ENCODE measurements at places on chromosomes 1 and 21.

- DNase-seq = no peak
These were observed at the start of gene SLC2A5 for GRCh38 chr1:9069326-9070100. SLC2A5 (minus strand) TSS chr1:9069635; CDS start chr1:9069536, 99 bp downstream.

DNA sequence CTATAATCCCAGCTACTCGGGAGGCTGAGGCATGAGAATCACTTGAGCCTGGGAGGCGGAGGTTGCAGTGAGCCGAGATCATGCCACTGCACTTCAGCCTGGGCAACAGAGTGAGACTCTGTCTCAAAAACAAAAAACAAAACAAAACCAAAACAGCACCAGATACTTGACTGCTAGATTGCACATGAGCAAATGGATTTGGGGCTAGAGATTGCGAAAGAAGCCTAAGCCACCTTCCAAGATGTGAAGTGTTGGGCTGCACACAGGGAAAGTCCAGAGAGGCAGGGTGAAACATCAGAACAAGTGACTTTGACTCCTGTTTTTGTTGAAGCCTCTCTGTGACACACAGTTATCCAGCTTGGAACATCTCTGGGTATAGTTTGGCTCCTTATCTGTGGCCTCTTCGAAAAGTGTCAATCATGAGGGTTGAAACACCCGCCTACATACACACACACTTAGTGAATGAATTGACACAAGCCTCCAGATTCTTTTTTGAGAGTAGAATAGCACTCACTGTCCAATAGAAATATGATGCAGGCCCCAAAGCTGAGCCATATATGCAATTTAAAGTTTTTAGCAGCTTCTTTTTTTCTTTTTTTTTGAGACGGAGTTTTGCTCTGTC is 34.2 kb upstream of the GPR137B start:
- no peak for DNase-seq

- DNase-seq = no peak
These were observed 111.7 kb downstream of the RHOU start for GRCh38 chr1:228846952-228847351.

DNA sequence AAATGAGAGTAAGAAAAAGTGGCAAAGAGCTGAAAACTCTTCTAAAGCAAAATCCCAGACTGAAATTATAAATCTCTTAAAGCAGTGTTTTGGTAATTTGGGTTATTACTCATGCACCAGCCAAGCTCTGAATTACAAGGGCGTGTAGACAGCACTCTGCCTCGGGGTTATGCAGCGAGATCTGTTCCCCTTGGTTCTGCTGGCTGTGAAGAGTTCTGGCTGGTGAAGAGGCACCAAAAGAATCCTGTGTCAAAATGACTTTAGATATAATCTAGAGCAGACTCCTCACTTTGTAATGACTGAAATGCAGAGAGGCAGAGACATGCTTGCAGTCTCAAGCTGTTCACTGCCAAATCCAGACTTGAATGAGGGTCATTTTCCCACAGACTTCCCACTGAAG is 461.8 kb upstream of the CXADR start:
- no peak for DNase-seq

GRCh38 chr1:84689514-84690396 is 506 bp downstream of the SSX2IP start:
- DNase-seq = peak; percentile 14

DNA sequence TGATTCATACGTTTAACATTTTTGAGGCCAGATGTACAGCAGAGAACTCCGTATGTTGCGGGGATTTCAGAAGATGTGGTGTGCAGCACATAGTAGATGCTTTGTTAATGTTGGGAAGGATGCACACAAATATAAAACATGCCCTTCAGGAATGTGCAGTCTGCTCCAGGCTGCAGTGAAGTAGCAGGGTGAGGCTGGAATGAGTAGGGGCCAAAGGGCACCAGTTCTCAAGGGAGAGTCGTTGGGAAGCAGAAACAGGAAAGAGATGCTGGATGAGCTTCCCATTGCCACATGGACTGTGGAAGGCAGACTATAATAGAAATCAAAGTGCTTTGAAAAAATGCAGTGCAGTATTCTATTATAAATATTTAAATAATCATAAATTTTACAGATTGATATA is 126.9 kb downstream of the NOS1AP start:
- DNase-seq = no peak

GRCh38 chr1:209421978-209422680 is 161.4 kb upstream of the CAMK1G start:
- DNase-seq = no peak

- DNase-seq = no peak
These were observed 171.0 kb downstream of the EIF4G3 start for GRCh38 chr1:21005466-21006239.

DNA sequence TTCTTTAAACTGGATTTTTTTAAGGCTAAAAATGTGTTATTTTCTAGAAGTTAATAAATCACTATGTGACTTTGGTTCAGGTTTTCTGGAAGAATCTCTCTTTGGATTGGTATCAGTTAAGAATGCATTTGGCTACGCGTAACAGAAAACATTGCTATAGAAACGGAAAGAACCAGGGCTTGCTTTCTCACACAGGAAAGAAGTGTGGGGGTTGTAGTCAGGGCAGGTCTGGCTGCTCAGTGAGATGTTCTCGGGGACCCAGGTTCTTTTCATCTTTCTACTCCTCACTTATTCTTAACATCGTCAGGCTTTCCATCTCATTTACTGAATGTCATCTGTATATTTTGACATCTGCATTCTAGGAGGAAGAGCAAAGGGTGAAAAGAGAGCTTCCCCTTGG is 191.4 kb downstream of the ZBTB18 start:
- no peak for DNase-seq

DNA sequence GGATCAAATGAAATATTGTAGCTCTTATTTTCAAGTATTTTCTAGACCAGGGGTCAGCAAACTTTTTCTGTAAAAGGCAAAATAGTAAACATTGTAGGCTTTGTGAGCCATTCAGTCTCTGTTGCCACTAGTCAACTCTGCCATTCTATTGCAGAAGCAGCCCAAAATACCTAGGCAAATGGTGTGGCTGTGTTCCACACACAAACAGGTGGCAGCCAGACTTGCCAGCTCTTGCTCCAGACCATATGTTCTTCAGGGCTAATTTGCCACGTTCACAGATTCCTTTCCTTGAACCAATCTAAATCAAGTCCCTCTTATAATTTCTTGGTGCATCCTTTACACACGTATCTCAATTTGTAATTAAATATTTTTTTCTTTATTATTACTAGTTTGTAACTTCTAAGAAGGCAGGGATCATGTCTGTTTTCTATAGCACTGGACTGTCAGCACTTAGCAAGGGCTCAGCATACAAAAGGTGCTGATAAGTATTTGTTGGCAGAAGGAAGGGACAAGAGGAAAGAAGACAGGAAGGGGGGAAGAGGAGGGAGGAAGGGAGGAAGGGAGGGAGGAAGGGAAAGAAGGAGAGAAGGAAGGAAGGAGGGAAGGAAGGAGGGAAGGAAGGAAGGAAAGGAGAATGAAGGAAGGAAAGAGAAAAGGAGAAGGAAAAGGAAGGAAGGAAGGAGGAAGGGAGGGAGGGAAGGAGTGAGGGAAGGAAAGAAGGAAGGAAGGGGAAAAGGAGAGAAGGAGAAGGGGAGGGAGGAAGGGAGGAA is 106.5 kb upstream of the EDEM3 start:
- no peak for DNase-seq

DNA sequence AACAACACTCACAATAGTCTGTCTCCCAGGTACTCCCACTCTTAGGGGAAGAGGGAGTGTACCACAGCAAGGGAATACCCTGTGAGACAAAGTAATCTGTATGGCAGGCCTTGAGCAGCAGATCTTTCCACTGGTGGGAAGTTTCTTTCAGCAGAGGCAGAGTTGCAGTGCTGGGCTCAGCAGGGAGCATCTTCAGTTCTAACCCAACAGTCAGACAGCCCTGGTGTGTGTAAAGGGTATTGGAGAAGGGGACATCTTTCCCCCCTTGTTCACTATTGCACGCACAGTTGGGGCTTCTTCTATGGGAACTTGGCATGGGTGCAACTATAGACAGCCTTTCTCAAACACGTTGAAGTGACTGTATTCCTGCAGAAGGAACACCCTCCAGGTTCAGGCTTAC is 159.4 kb upstream of the DPT start:
- no peak for DNase-seq

DNA sequence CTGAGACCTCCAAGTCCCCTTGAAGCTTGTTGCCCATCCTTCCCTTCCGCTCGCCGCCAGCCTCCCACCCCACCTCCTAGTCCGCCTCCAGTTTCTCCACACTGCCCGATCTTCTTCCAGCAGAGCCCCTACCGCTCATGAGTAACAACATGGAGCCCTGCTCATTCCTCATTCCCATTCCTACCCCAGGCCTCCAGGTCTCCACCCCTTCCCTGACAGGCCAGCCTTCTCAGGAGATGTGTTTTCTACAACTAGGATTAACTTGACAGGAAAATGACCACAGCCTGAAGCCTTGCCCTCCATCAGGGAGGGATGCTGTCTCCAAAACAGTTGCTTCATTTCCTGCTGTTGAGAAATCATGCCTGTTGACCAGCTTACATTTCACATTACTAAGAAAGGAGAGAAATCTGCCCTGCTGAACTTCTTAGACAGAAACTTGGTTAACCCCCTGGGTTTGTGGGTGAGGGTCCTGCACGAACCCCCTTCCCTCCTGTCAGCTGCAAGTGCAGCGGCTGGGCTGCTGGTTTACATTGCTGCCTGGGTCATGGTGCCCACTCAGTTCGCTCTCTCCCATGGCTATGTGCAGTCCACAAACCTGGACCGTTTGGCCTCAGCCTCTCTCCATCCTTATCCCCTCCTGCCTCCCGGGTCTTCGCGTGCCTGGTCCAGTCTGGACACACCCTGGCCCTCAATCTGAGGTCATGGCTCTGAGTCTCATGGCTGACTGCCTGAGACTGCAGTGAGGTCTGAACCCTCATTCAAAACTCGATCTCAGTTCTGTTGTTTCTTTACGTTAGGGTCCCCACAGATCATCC is 16.1 kb upstream of the CHI3L1 start:
- no peak for DNase-seq

DNA sequence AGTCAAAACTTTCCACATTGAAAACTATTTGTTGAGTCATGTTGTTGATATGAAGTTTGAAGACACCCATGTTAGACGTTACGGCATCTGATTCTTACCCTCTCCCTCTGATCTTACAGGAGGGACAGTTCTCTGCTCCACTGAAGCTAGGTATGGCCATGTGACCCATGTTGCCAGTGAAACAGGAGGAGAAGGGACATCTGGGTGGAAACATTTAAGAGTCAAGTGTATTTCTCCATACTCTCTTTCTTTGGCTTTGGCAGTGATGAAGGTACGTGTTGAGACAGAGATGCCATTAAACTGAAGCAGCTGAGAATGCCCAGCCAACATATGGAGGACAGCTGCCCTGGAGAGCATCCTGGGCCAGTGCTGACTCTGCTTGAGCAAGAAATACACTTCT is 198.4 kb upstream of the PTGFR start:
- no peak for DNase-seq

DNA sequence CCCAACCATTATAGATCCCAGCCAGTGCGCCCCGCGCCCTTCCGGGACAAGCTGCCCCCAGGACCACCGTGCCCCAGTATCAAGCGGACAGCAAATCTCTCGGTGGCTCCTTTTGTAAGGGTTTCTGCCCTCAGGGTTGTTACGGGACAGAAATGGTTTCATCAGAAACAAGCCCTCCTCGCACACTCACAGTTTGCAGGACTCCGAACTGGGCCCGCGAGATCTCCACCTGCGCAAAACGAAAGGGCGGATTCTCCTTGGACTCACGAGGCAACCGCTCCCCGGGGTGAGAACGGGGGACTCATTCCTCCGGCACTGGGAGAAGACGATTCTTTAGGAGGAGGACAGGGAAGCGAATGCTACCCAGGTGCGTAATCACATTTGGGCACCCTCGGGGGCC is 51.1 kb upstream of the H6PD start:
- no peak for DNase-seq

- no peak for DNase-seq
These were observed 6.7 kb downstream of the GORAB start for GRCh38 chr1:170538687-170539086.

DNA sequence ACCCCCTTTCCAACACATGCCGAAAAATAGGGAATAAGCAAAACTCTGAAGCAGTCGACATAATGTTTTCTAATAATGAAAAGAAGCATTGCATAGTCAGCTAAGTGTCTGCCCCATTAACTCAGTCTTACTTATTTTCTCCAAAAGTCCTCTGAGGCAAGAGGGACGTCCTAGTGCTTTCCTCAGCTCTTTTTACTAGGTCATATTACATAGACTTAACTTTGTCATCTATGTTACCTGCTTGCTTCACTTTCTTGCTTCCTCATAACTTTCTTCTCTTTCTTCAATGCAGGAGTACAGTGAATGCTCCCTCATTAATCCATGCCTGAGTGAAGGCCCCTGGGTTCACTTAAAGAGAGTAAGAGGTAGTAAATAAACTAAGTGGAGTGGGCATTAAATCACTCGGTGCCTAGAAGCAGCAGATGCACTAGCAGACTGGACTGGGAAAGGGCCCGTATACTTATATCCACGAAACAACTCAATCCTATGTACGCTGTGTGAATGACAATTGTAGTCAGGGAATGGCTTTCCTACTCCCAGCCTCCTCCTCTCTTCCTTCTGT is 210.5 kb upstream of the SPAG17 start:
- no peak for DNase-seq

DNA sequence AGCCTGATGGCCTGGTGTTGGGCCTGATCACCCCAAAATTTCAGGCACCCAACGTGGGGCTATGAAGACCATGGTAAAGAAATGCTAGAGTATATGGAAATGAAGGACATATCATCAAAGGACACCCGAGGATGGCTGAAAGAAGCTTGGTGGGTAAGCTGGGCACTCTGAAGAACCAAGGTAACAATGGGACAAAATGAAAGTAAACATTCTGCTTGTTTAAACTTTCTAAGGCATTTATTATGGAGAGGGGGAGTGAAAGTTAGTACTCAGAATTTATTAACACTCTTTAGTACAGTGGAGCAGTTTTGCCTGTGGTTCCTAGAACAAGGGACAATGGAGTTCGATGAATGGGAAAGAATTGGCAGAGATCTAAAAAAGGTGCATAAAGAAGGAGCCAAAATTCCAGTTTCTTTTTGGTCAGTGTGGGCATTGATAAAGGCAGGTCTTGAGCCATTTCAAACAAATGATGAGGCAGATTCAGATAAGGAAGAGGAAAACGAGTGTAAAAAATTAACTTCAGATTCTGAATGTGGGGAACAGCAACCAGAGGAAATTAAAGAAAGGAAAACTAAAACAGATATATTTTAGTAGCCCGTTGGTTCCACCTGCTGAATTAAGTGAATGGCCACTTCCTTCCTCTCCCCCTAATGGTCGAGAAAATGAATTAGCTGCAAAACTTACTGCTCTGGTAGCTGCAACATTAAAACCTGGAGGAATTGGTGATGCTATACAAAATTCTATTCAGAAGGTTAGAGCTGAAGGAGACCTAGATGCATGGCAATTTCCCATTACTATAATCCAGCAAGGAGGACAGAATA is 8.4 kb upstream of the PM20D1 start:
- DNase-seq = no peak

GRCh38 chr1:202038688-202039346 is 28.4 kb downstream of the ELF3 start:
- DNase-seq = no peak

- DNase-seq = no peak
These were observed 50.2 kb downstream of the KCNJ6 start for GRCh38 chr21:37866027-37866426.

DNA sequence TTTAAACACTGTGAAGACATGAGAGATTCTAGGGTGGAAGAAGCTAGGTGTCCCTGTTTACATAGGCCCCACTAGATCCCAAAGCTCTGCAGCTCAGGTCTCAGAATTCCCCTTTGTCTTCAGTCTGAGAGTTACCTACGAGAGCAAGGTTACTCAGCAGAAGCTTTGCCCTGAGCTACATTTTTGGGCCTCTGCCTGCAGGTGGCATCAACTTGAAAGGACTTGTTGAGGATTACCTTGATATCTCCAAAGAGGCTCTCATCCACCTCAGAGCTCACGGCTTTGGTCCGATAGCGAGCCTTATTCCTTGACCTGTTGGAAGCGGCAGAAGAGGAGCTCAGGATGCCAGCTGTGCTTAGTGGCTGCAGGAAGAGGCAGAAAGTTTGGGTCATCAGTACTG is 7.0 kb downstream of the CFAP45 start:
- no peak for DNase-seq
